ELF-1 (cell line): ENCODE measurements at places on chromosomes 5 and 9.

GRCh38 chr5:115306011-115306536 is 9.6 kb upstream of the CCDC112 start:
- DNase-seq: no peak

GRCh38 chr5:97121848-97122247 is 20.6 kb downstream of the LIX1 start:
- no peak for DNase-seq

GRCh38 chr5:142998316-142999020 is 228.3 kb downstream of the ARHGAP26 start:
- no peak for DNase-seq

- no peak for DNase-seq
Observed at GRCh38 chr5:177431317-177432142, 5.1 kb downstream of the GRK6 start.

- DNase-seq: no peak
Observed at GRCh38 chr9:8133606-8134005, 334.0 kb upstream of the DMAC1 start.

GRCh38 chr5:151222790-151223446 is 974 bp downstream of the CCDC69 start:
- no peak for DNase-seq

GRCh38 chr9:137305060-137305797 is 3.2 kb upstream of the NRARP start:
- DNase-seq: peak; percentile 83

- no peak for DNase-seq
Observed at GRCh38 chr9:89623925-89624420, 19.2 kb downstream of the GADD45G start.

DNA sequence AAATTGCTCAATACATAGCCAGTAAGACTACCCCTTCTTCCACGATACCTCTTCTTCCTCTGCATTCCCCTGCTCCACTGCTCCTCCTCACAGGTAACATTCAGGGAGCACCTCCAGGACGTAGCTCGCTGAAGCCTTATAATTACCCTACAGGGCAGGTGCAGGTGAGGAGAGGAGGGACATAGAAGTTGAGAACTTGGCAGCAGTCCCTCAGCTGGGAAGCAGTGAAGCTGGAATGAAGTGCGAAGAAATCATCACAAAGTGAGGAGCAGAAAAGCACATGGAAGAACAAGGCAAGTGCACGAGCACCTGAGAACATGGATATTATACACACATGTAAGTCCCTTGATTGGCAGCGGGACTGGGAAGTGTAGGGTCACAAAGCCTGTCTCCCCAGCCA is 118.2 kb downstream of the HSD17B3 start:
- no peak for DNase-seq

DNA sequence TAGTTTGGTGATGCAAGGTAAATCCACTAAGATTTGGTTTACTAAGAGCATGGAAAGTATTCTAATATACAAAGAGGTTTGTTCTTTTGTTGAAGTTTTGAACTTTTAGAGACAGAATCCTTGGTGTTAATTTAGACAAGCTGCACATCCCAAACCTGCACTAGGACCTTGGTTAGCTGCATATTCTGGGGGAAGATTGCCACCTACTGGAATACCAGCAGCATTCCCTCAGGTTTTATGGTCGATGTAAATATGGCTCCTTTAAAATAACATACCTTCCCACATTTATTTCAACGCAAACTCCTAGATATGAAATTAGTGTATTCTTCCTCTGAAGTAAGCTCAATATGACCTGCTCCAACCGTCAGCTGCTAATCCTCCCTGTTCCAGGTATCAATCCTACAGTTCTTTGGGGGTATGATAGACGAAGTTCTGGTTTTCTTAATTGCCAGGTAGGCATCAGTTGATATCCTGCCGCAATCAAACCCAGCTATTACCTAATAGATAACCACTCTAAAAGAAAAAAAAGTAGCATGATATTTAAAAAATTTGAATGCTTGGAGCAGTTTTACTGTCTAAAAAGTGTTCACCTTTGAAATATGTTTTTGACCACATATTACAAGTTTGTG is 624.1 kb downstream of the ISL1 start:
- peak; percentile 17 for DNase-seq

DNA sequence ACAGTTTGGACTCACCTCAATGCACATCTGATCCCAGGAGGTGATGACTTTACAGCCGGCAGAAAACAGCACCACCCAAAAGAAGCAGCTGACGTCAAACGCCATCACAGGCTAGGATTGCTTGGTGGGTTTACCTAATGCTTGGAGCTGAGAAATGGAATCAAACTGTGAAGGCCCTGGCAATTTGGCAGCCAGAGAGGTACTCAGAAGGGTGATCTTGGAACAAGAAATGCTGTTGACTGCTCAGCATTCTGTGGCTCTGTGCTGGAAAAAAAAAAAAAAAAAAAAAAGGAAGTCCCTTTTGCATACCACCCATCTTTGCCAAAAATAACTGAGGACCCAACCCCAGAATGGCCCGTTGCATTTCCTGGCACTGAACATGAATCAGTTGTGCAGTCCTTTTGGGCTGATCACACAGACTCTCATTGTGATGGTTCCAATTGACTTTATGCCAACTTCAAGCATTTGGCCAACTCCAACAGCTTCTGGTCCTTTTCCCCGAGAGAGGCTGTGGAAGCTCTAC is at the start of gene CD180:
TSS of gene CD180 (minus strand) at position 263 of the 523 bp plus-strand sequence. CDS start at position 105, 158 bp downstream.
- no peak for DNase-seq

DNA sequence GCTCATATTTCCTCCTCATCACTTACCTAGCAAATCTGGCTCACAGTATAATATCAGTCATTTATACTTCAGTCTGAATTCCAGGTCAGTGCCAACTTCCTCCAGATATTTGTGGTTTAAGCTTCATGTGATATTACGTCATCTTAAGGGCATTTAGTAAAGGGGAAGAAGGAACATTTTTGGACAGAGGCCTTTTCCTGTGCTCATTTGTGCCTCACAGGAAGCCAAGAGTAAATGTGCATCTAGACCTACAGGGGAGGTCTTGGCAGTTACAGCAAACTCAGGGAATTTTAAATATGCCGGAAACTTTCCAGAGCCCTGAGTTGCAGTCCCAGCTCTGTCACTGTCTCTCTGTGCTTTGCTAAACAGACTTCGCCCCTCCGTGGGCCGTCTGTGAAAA is 12.3 kb upstream of the KCNIP1 start:
- DNase-seq: no peak

- peak; percentile 63 for DNase-seq
Observed at GRCh38 chr5:157286761-157287211, 20.9 kb downstream of the CYFIP2 start.

- DNase-seq: no peak
Observed at GRCh38 chr5:133251296-133252132, 199.7 kb downstream of the HSPA4 start.

GRCh38 chr5:96930058-96930457 is 5.8 kb upstream of the LNPEP start:
- DNase-seq: no peak

DNA sequence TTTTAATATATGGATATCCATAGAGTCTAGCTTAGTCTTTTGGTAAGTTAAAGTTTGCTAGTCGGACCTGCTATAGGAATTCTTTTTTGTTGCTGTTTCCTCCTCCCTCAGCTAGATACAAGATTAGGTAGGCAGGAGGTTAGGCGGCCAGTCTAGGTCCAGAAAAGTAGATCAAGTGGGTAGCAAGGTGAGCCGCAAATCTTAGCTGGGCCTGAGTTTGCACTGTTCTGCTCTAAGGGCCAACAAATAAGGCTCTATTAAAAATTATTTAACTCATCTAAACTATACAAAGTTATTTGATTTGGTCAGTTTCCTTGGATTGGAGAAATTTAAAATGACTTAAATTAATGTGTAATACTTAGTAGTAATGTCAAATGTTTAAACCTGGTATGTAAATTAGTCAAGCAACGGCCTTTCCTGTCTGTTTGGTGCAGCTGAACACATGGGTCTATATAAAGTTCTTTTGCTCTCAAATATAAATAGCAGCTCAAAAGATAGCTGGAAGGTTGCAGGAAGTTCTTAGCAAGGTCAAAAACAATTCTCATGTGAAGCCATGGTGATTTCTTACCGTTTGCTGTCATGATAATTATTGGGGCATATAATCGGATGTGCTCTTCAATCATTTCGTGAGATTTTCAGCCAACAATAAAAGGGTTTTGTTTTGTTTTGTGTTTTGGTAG is 72.0 kb downstream of the PRKACG start:
- no peak for DNase-seq

GRCh38 chr9:127451608-127451857 is 223 bp downstream of the LRSAM1 start:
- no peak for DNase-seq

- no peak for DNase-seq
Observed at GRCh38 chr9:68950689-68951088, 63.2 kb downstream of the PRKACG start.

- DNase-seq: no peak
Observed at GRCh38 chr5:157778121-157778805, 34.8 kb downstream of the LSM11 start.

- DNase-seq: no peak
Observed at GRCh38 chr5:133267601-133268000, 215.8 kb downstream of the HSPA4 start.

DNA sequence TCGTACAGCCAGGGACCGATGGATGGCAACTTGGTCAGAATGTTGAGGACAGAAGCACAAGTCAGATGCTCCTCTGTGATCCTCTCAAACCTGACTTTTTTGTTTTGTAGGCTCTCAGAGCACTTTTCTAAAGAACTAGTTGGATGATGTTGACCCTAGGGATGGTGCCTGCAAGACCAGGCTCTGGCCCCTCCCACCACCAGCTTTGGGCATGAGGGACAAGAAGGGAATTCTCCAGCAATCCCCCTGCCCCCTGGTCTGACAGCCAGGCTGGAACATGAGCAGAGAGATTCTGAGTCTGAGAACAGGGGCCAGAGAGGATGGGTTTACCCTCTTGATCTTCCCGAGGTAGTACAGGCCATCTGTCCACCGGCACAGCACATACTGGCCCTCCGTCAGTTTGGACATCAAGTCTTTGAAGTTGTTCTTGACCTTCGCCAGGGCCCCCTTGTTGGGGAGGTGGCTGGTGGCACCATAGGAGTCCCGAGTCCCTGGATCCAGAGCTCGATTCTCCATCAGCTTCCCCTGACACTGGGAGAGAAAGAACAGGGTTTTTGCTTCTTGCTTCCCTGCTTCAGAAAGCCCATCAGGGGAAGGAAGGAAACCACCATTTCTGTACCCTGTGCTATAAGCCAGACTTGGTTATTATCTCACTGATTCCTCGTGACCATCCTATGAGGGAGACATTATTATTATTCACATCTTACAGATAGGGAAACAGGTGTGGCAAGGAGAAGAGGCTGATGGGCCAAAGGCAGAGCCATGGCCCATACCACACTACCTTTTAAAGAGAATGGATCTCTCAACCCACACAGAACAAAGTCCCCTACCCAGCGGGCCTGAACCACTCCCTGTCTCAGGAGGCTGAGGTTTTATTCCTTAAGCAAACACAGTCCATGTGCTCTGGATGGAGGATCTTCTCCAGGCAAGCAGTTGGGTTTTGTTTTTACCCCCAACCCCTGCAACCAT is 2.5 kb downstream of the PHF19 start:
- no peak for DNase-seq

DNA sequence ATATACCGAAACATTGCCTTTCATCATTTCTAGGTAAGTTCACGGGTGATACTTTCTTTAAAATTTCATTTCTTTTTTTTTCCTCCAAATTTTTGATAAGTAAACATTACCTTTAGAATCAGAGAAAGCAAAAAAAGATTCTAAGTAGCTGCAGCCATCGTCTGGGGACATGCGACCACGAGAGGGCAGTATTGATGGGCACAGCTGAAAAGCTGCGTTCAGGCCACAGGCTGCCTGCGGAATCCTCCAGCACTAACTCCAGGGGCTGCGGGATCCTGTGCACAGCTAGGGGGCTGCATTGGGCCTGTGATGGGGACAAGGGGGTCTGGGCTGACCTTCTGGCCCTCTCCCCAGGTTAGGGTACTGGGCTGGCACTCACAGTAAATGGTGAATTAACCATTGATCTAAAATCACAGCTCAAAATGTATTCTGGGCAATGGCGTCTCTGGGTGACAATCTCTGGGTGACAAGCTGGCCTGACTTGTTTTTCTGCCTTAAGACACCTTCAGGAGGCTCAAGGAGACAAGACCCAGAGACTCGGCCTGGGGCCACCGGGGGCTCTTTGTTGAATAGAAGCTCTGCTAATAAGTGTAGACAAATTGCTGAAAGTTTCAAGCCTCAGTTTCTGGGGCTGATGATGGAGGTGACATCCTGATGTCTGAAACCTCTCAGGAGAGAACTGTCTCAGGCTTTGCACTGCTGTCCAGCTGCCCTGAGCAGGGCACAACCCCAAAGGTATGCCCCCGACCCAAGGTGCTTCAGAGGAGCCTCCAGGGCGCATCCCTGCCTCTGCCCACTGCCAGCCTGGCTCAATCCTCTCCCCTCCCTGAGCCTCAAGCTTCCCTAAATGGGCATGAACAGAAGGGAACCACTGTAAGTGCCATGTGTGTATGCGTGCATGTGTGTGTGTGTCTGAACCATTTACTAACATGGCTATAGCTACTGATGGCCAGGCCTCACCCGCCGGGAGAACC is 44.3 kb upstream of the SARDH start:
- DNase-seq: peak; percentile 83

DNA sequence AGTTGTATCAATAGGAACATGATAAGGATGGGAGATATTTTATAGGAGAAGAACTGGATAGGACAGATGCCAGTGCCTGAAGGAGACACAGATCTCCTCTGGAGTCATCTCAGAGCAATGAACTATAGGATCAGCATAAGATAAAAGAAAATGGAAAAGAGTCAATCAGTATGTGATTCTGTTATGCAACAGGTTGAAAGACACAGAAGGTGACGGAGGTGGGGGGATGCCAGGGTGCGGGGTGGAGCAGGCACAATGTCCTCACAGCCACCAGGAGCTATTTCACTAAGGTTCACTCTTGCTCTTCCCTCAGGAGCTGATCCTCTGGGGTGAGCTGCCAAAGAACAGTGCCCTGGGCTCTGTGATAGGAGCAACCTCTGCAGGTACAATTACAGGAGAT is 179.8 kb downstream of the BNC2 start:
- no peak for DNase-seq

DNA sequence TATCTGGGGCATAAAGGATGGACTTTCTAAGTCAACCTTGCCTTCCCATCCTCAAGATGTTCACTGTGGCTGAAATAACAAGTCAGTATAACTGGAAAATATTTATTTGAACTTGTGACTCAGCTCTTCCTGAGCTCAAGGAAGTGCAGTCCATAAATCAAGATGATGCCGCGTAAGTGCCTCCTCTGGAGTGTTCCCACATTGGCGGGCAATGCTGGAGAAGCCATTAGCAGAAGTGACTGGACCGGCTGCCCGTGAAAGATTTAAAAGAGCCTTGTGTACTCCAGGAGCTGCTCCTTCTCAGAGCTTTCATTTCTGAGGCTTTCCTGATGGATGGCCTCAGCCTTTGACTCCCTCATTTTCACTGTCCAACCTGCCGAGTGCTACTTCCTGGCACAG is 17.4 kb downstream of the TMOD1 start:
- no peak for DNase-seq

DNA sequence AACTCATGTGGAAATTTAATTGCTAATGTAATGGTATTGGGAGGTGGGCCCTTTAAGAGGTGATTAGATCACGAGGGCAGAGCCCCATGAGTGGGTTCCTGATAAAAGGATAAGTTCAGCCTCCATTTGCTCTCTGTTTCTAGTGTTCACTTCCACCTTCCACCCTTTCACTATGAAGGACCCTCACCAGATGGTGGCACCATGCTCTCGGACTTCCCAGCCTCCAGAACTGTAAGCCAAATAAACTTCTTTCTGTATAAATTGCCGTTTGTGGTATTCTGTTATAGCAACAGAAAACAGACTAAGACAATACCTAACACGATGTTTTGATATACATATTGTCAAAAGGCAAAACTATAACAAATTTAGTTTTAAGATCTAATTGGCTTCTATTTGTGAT is 166.2 kb downstream of the DEPDC1B start:
- DNase-seq: no peak

GRCh38 chr5:147949711-147950573 is 43.6 kb upstream of the C5orf46 start:
- no peak for DNase-seq
